Activated naive CD4-positive, alpha-beta T cell treated with anti-CD3 and anti-CD28 coated beads, Interleukin-2, amount 50 U/mL, for 72 hours (primary cell): ENCODE measurements at places on chromosomes 12 and 14.

GRCh38 chr12:122842505-122843405 is 7.5 kb downstream of the HIP1R start:
- no peak for DNase-seq

DNA sequence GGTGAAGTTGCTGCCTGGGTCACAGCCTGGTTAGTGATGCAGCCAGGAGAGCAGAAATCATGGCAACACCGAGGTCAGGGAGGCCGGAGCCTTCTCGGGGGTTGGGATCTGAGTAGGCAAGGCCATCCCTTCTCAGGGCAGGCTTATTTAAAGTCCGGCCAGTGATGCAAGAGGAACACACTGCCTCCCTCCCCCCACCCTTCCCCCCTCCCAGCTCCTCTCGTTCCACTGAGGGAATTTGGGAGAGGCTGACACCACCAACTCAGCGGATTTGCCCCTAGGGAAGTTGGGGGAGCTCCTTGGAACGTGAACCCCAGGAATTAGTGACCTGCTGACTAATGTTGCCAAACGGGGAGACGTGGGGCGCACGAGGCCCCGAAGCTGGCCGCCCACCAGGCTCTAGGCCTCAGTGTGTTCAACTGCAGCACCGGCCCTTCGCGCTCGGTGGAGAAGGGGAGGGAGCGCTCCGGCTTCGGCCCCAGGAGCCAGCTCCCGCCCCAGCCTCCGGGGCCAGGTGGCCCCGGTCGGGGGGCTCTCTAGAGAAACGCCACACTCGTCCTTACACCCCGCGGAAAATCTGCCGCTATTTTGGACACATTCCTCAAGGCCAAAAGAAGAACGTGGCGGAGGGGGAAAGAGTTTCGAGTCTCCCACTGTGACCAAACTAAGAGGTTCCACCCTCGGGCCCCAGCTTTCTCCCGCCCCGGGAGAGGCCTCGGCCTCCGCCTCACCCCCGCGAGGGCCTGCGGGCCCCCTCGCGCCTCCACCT is 1.6 kb downstream of the CTDSP2 start:
- peak; percentile 49 for DNase-seq

DNA sequence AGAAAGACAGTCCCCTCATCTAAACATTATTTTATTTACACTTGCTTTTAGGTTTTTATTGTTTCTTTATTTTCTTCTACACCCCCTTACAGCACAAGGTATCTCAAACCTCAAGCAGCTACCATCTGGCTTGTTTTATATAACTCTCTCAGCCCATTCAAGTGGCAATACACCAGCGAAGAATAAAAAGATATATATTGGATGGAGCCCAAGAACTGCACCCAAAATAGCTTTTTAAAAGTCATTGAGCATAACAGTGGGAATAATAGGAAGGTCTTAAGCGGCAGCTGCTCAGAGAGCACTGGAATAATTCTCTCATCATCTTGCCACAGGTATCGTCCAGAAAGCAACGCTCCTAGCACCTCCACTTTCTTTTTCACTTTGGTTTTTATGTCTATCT is 322.5 kb downstream of the SYT1 start:
- no peak for DNase-seq

GRCh38 chr14:75380656-75381055 is 47.2 kb upstream of the JDP2 start:
- DNase-seq: no peak

- DNase-seq: no peak
Measured at GRCh38 chr12:75814851-75815754, 216.5 kb downstream of the PHLDA1 start.
